Stimulated activated CD4-positive, alpha-beta T cell treated with anti-CD3 and anti-CD28 coated beads, TNF-alpha, amount 100 ng/mL, for 4 hours (primary cell): ENCODE measurements at places on chromosomes 7 and 10.

- no peak for DNase-seq
Observed at GRCh38 chr7:121752706-121753105, 120.3 kb upstream of the PTPRZ1 start.

- DNase-seq = no peak
Observed at GRCh38 chr10:122154545-122155366, 116.3 kb upstream of the BTBD16 start.

DNA sequence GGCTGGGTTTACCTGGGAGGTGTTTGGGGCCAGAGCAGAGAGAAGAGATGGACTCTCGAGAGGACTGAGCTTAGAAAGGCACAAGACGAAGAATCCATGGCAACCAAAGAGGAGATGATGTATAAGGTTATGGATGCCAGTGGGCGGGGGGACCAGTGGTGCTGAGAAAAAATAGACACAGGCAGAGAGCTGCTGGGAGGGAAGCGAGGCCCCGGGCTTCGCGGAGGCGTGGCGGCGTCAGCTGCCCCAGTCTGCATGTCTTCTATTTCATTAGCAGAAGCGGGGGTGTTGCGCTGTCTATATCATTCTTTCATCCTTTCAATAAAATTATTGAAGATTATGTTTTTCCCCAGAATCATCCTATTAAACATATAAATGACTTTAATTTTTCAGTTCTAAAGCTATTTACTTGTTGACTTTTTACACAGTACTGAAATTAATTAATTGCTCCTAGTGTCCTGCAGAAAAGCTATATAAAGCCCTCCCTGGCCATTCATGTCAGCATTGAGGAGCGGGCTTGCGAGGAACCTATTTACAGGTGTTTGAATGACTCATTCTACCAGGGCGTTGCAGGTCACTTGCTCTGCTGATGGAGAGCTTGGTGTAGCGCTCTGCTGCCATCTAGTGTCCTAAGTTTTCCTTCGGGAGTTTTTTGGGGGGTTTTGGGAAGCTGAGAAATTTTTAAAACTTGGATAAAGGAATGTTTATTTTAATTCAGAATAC is 42.9 kb upstream of the BHLHA15 start:
- no peak for DNase-seq

DNA sequence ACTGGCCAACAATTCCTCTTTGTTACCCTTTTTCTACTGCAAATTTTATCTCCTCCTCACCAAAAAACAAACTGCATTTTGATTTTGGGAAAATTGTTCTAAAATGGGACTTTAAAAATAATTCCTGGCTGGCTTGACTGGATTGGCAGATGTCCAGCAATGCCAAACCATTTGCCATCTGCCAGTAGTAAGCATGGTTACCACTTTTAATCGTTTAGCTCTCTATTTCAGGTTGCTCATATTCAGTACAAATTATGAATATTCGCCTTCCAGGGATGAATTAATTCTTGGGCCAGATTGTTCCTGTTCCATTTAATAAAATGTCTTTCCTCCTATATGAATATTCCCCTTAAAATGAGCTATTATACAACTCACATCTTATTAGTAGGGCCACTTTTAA is 35.7 kb downstream of the SMNDC1 start:
- no peak for DNase-seq

DNA sequence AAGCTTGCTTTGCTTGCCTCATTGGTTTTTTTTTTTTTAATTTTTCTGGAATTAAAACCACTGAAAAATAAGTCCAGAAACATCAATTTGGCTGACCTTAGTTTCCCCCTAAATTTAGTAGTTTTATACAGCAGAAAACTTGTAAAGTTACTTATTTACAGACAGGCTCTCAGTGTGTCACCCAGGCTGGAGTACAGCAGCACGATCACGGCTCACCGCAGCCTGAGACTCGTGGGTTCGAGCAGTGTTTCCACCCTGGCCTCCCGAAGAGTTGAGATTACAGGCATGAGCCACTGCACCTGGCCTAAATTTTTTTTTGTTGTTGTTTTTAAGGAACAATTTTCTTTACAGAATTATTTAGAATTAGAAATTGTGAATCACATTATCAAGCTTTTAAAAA is 250.5 kb downstream of the SDK1 start:
- DNase-seq = no peak

- no peak for DNase-seq
Observed at GRCh38 chr10:108346066-108346465, 1181.6 kb upstream of the SORCS1 start.

- no peak for DNase-seq
Observed at GRCh38 chr7:125423458-125424155, 494.0 kb upstream of the POT1 start.

- DNase-seq = peak; percentile 31
Observed at GRCh38 chr10:6678211-6678803, 98.2 kb upstream of the PRKCQ start.

GRCh38 chr10:124306520-124306919 is 112.2 kb downstream of the OAT start:
- no peak for DNase-seq

DNA sequence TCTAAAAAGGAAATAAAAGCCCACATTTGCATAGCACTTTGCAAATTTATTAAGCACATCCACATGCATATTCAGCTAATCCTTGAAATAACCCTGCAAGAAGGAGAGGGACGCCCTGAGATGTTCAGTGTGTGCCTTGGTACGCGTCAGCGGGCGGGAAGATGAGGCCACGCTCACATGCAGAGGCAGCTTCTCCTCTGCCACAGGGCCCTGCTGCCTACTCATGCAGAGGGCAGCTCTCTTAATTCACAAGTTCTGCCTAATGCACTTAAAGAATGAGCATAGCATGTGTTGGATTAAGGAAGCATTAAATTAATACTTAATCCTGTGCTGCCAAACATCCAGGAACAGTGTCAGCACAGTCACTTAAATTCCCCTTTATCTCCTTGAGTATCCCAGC is 132.3 kb downstream of the HECW1 start:
- DNase-seq = no peak

- DNase-seq = no peak
Observed at GRCh38 chr7:74409571-74409970, 44.1 kb upstream of the GTF2IRD1 start.

DNA sequence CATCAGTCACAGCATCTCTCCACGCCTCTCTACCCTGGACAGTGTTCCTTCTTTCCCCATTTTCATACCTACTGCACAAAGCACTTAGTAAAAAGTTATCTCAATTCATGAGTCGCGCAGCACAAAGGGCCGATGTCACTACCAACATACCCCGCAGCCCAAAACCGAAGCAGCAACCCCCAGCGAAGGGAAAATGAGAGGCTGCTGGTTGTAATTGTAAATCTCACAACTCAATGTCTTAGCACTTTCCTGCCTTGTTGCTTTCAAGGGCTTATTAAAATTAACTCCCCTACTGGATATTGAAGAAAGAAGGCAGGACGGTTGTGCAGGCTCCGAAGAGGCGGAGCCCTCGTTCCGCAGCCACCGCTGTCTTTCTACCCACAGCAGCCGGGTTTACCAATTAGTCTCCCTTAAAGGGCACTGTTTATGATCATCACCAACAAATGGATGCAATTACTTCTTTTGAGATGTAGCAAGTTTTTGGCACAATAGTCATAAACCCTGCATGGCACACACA is 6.5 kb downstream of the DIP2C start:
- DNase-seq = no peak

GRCh38 chr10:128763588-128763987 is 637.4 kb upstream of the MKI67 start:
- DNase-seq = no peak

- no peak for DNase-seq
Observed at GRCh38 chr7:44894888-44895580, 9.7 kb upstream of the PURB start.

GRCh38 chr7:132759482-132760243 is 183.4 kb upstream of the PLXNA4 start:
- no peak for DNase-seq

GRCh38 chr7:100691676-100692577 is 2.1 kb downstream of the GIGYF1 start:
- DNase-seq = peak; percentile 71

GRCh38 chr10:84098667-84099066 is 40.6 kb upstream of the GHITM start:
- no peak for DNase-seq

DNA sequence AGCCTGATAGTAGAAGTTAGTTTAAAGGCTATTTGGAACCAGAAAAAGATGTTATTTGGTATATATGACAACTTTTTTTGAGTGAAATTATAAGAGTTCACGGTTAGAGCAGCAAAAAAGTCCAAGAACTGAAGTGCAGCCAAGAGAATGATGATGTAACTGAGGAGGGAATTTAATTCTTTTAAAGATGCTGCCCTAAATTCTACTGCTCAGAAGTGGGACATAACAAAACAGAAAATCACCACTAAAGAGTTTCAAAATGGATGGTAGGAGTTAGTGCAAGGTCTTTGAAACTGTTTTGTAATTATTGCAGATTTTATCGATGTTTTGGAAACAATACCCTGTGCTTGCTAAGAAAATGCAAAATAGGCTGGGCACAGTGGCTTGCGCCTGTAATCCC is 6.5 kb downstream of the SAMD8 start:
- DNase-seq = no peak

GRCh38 chr10:132696728-132697577 is 89.0 kb downstream of the NKX6-2 start:
- no peak for DNase-seq

- no peak for DNase-seq
Observed at GRCh38 chr10:78899996-78900714, 168.6 kb upstream of the ZMIZ1 start.

DNA sequence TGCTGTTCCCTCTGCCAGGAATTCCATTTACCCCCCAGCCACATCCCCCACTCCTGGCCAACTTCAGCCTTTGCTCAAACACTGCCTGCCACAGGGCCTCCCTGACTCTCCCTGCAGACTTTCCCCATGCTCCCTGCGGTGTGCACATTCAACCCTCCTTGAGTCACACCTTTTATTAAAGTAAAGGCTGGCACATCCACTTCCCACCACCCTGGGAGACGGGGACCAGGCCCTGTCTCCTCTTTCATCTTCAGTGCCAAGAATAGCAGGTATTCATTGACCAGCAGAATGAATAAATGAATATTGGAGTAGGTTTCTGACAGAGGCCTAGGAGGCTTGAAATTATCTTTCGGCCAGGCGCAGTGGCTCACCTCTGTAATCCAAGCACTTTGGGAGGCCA is 91.4 kb downstream of the GRK5 start:
- DNase-seq = no peak

DNA sequence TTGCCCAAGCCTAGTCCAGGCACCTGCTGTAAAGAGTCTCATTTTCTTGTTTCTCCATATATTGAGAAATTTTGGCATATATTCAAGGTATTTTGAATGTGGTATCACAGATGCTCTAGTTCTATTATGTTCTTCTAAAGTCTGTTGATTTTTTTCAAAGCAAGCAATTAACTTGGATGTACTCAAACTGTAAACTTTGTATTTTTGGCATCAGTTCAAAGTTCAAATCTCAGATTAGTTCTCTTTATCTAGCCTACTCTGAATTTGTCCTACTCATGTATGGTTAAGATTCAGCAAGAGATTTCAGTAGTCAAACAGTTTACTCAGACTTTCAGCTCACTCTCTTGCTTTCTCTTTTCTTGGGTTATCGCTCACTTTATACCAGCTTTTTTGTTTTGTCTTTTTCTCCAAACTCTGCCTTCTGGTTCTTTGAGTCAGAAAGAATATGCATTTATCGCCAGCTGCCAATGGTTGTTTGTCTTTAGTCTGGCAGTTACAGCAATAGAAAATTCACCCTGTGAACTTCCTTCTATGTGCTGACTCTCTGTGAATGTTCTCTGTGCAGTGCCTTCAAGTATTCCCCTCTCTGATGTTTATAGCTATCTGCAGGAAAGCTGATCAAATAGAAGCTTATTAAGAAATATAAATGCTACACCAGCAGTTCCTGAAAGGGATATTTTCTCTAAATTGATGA is 56.0 kb downstream of the ANKRD7 start:
- no peak for DNase-seq

- no peak for DNase-seq
Observed at GRCh38 chr7:40733578-40733977, 598.8 kb downstream of the SUGCT start.

DNA sequence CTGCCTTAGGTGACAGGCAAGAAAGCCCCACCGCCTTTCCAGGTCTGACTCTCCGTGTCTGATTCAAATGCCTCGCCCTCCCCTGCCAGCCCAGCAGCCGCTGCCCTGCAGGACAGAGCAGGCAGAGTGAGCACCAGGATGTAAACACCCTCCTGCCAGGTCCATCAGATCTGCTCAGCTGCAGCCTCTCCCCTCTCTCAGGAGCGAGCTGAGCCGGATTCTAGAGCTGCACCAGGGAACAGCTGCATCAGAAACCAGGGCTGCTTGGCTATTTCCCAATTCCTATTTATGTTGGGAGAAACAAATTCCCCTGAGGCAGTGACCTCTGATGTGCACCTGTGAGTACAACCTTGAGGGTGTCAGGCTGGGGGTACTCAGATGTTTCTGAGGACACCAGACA is 121.5 kb upstream of the ZMIZ1 start:
- no peak for DNase-seq

DNA sequence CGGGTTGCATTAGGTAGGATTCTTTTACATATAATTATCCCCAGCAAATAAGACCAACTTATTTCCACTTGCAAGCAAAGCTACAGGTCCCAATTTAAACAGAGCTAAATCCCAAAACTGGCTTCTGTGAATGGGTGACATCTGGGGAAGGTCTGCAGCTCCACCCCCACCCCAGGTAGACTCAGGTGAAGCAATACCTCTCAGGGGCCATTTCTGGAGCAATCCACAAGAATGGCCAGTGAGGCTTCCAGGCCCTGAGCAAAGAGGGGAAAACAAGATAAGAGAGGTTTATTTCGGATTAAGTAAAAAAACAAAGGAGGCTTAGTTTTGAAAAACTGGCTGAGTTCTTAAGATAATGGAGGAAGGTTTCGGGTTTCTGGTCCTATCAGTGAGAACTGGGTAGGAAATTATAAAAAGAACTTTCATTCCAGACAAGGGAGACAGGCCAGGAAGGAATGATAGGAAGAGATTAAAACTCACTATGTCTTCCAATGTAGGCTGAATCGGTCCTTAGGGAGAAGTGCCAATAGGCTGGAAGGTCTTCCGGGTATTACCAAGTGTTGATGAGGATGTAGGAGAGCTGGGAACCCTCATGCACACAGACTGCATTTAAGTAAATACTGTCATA is 25.4 kb downstream of the SH3PXD2A start:
- no peak for DNase-seq

DNA sequence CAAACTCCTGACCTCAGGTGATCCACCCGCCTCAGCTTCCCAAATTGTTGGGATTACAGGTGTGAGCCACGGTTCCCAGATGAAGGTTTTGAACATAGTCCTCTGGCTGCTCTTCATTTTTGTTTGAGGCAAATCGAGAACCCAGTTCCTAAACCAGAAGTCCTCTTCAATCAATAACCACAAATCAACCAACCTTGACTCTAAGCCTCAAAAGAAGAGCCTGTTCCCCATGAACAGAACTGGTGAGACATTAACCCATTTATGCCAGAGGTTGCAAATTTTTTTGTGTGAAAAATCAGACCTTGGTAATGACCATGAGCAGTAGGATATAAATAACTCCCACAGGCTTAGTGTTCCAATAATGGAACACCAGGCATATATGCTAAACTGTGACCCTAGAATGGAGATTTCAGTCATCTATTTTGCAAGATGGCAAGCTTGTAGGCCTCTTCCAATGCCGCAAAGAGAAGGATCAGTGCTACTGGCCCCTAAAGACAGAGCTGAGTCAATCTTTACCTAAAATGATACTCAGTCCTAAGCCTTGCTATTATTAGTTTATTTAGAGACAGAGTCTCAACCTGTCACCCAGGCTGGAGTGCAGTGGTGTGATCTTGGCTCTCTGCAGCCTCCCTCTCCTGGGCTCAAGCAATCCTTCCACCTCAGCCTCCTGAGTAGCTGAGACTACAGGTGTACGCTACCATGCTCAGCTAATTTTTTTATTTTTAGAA is 15.9 kb downstream of the KPNA7 start:
- no peak for DNase-seq
